ENCODE measurements at places on chromosomes 7 and 10.

- DNase-seq, result no peak
Observed at GRCh38 chr7:29852457-29852856, 46.1 kb downstream of the WIPF3 start.

DNA sequence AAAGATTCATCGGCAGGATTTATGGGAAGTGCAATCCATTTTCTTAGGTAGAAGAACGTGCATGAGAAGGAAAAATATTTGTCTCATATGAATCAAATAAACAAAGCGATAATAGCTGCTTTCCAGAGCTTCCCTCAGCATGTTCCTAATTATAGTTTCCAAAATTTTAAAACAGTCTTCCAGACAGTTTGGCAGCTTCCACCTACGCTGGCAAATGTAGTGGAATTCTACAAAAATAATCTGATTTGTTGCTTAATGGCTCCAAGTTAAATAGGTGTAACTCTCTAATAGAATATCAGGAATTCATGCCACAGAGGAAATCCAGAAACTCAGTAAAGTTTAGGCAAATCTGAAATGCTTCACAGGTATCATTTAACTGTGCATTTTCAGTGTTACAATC lies 23.3 kb upstream of the AGBL3 start:
- DNase-seq, result no peak

GRCh38 chr10:31687663-31688482 lies 240.8 kb downstream of the ARHGAP12 start:
- DNase-seq, result no peak

DNA sequence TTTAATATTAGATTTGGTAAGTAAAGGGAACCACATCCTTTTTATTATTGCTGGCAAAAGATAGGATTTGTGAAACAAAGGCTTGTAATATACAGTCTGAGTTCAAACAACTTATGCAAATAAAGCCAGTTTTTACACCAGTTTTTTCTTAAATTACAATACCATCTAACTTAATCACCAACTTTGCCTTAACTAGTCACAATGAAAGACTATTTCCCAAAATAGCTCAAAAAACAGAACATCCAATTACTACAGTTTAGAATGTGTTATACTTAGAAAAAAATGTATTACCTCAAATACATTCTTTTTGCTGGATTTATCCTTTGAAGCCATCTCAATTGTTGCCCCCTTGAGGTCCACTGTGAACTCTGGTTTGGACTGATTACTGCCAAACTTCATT lies 108.5 kb downstream of the ARHGAP12 start:
- DNase-seq, result no peak

GRCh38 chr10:6017781-6018354 lies 40.5 kb upstream of the IL15RA start:
- no peak for DNase-seq

DNA sequence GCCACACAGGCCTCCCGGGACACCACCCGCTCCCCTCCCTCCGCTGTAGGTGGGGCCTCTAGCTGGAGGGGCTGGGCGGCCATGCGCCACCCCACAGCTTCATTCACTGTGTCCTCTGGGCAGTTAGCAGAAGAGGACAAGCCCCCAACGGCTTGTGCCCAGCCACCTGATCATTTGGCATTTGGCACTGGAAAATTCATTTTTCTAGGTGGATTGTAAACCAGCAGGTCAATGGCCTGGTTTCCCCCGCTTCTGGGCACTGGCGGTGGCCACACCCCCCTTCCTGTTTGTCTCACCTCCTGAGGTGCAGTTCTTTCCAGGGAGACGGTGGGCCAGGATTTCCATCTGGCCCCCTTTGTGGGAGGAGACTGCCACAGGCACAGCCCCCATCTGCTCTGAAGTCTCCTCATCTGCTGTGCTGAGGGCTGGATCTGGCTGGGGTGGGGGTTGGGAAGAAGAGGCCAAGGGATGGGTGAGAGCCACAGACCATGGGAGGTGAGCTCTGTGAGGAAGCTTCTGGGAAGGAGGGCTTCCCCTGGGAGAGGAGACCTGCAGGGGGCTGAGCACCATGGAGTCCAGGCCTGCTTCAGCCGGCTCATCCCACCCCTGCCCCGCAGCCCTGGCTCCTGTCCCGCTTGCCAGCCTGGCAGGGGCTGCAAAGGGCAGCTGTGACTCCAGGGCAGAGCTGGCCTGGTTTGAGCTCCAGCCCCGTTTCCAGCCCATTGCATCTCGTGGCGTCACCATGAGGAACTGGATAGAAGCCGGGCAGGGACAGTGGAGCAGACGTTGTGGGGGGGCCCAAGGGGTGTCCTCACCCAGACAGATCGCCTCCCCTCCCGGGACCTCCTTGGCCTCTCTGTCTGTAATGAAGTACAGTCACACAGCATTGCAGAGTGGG lies 40.1 kb upstream of the SLC29A3 start:
- DNase-seq, result no peak

DNA sequence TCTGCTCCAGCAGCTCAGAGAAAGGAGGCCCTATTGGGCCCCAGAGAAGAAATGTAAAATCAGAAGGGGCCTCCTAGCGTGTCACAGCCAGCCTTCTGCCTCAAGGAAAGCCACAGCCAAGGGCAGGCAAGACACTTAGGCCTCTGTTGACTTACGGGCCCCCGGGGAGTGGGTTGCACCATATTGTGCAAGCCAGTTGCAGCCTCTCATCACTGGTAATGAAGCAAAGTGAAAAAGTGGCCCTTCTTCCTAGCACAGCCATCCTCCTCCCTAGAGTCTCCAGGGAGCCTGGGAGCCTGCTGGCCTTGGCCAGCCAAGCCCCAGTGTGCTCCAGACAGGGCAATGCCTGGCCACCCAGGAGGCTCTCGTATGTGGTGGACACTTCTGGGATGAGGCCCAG lies 56.2 kb upstream of the GDF10 start:
- peak; percentile 19 for DNase-seq

GRCh38 chr7:151173386-151174245 lies 6.1 kb upstream of the GBX1 start:
- no peak for DNase-seq

- DNase-seq, result no peak
Observed at GRCh38 chr7:36088553-36088952, 64.5 kb upstream of the EEPD1 start.

DNA sequence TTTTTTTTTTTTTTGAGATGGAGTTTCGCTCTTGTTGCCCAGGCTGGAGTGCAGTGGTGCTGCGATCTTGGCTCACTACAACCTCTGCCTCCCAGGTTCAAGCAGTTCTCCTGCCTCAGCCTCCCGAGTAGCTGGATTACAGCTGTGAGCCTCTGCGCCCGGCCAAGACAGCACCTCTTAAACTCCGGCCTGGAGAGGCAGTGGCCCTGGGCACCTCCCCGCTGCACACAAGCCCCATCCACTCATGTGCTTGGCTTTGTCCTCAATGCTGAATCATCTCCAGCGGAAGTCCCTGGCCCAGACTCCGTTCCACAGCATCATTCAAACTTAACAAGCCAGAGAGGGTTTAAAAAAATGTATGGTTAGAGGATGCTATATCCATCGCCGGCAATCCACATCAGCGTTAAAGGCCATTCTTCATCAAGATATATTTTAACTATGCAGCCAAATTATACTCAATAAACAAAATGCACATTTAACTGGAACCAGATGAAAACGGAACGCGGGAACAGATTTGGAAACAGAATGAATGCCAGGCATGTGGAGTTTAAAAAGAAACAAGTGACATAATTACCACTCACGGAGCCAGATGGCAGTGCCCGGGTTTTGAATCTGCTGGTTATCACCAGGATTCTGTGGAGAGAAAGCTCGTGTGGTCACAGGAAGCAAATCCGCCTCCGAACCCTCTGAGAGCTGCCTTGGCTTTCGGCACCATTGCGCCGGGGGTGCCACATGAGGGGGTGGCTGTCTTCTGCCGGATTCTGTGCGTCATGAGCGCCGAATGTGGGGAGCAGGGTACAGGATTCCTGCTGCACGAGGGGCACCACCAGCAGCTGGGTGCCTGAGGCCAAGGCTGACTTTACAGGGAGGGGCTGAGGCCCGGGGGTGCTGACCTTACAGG lies 45.6 kb upstream of the CFAP46 start:
- DNase-seq, result no peak

GRCh38 chr10:22704942-22705341 lies 9.4 kb downstream of the PIP4K2A start:
- no peak for DNase-seq

- DNase-seq, result no peak
Observed at GRCh38 chr7:132187869-132188789, 388.1 kb downstream of the PLXNA4 start.

GRCh38 chr10:120588311-120588710 lies 131.3 kb downstream of the PLPP4 start:
- DNase-seq, result no peak

DNA sequence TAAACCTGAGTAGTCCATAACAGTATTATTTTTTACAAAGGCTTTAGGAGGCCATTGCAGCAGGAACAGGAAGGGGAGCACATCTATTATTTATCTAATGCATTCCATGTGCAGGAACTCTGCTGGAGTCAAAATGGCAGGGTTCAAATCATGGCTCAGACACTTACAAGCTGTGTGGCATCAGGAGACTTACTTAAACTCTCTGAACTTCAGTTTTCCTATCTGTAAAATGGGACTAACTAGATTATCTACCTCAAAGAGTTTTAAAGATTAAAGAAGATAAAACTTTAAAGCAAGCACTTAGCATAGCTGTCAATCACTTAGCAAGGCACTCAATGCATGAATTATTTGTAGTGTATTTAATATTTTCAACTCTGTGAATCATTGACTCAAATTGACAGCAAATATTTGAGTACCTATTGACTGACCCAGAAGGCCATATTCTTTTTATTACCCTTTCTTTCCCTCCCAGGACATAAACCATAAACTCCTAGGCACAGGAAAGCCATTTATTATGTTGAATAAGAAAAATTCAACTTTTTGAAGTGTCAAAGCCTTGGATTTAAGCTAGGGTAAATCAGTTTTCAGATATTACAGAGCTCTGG lies 115.8 kb upstream of the FAM204A start:
- no peak for DNase-seq

GRCh38 chr7:99728615-99729014 lies 6.4 kb downstream of the CYP3A7 start:
- no peak for DNase-seq

DNA sequence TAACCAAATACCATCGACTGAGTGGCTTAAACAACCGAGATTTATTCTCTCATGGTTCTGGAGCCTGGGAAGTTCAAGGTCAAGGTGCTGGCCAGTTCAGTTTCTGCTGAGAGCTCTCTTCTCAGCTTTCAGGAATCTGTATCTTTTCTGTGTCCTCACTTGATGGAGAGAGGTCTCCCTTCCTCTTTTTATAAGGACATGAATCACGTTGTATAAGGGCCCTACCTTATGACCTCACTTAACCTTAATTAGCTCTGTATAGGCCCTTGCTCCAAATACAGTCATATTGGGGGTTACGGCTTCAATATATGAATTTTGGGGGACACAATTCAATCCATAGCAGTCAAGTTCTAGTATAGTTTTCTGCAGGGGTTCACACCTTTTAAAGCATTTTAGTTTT lies 135.2 kb upstream of the ADO start:
- DNase-seq, result no peak

DNA sequence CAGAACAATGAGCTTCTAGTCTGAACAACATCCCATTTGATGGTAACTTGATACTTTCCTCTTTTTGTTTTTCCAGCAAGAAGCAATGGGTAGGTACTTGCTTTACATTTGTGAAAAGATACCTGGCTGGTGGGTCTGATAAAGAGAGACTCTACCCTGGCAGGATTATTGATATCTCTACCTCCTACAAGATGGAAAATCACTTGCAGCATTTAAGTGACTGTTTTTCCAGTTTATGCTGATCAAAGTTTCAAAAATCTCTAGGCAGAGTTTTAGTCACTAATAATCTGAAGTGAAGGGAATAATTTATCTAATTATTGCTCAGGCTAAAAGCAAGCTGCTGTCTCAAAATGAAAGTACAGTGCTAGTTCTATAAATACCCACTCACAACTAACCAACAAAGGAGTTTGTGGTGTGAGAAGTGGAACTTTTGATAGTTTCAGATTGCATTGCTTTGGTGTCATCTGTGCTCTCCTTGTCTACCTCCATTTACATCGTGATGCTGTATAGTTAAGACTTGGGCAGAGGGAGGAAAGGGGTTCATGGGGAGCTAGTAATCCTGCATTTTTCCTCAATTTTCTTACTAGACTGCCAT lies 86.0 kb upstream of the ANKRD1 start:
- DNase-seq, result no peak

DNA sequence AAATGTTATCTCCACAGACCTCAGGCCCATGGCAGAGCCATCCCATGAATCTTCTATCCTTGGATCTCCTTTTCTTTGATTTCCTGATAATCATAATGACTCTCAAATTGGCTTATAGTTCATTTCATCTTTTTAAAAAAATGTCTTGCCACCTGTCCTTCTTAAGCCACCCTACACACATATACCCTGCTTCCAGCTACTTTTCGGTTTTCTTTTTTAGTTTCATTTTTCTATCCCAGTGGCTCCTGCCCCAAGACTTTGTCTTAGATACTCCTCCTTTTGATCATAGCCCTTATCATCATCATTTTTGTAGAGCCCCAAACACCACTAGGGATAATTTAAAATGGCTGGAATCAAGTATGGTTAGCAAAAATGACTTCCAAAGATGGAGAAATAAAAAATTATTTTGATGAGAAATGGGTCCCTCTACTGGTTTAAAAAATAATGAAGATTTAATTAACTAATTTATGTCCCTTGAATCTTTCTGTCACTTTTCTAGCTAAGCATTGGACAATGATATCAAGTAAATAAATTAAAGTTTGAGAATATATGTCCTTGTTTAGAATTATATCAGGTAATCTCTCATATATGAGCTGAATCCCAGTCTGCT lies 277.3 kb upstream of the SEMA3D start:
- DNase-seq, result no peak

GRCh38 chr7:26397796-26398426 lies 106.2 kb downstream of the SNX10 start:
- no peak for DNase-seq

- DNase-seq, result no peak
Observed at GRCh38 chr7:139254728-139255127, 23.7 kb downstream of the UBN2 start.

DNA sequence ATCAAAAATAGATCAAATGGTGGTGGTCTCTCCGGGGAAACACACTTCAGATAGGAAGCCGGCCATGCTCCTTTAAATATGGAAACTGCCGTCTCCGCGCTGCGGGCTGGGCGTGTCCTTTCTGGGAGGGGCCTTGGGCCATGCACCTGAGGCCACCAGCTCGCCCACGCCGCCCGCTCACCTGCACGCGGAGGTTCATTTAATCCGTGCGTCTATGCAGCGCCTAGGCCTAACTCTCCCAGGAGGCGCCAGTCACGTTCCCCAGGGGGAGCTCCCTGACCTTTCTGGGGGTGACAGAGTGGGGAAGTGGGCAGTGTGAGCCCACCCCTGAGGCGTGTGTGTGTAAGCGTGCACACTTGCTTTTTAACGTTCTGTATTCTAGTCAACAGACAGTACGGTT lies 64.0 kb downstream of the C10orf143 start:
- peak; percentile 8 for DNase-seq

DNA sequence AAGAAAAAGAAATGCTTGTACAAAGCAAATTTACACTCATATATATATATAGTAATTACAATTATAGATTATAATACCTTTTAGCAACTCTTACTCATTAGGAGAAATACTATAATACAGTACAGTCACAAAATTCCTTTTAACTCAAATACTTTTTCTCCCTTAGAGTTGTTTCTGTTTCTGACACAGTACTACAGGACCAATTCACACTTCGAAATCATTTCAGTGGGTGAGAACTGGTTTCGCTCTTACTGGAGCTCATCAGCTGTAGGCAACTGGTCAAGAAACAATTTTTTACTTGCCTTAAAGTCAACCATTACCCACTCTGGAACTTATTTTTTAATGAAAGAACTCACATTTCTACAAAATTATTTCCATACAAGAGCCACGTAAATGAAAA lies 6.0 kb downstream of the CCDC186 start:
- DNase-seq, result no peak

Measured in uterus (tissue), 4 donors.